ENCODE measurements at places on chromosomes 12 and 14.

GRCh38 chr12:42298887-42299286, 27.0 kb downstream of the ZCRB1 start:
- no peak for DNase-seq

GRCh38 chr14:74841230-74842207, 34.4 kb downstream of the PROX2 start:
- DNase-seq, result no peak

- DNase-seq, result no peak
These were observed 78.5 kb upstream of the FLRT2 start for GRCh38 chr14:85451421-85451820.

GRCh38 chr14:22070119-22070982, 396.7 kb upstream of the OR4E1 start:
- peak; percentile 61 for DNase-seq

DNA sequence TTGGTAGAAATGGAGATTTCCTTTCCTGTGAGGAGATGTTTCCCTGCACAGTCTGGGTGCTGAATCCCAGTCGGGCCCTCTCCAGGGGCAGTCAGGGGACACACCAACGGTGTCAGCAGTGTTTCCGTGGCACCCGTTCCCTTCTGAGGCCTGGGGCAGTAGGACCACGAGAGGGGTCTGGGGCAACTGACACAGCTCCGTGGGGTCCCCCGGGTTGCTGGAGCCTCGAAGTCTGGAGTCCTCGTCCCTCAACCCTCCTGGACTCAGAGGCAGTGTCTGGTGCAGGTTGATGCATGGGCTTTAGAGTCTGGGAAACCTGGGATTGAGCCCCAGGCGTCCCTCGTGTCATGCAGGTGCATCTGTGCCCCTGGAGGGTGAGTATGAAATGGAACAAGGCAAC, 327.3 kb downstream of the ADGRD1 start:
- DNase-seq, result no peak

GRCh38 chr12:3035815-3036702, 41.1 kb upstream of the TSPAN9 start:
- no peak for DNase-seq

- no peak for DNase-seq
These were observed 56.6 kb upstream of the SCN8A start for GRCh38 chr12:51534216-51535074.

- no peak for DNase-seq
These were observed 816.8 kb downstream of the NRXN3 start for GRCh38 chr14:78986989-78987388.

DNA sequence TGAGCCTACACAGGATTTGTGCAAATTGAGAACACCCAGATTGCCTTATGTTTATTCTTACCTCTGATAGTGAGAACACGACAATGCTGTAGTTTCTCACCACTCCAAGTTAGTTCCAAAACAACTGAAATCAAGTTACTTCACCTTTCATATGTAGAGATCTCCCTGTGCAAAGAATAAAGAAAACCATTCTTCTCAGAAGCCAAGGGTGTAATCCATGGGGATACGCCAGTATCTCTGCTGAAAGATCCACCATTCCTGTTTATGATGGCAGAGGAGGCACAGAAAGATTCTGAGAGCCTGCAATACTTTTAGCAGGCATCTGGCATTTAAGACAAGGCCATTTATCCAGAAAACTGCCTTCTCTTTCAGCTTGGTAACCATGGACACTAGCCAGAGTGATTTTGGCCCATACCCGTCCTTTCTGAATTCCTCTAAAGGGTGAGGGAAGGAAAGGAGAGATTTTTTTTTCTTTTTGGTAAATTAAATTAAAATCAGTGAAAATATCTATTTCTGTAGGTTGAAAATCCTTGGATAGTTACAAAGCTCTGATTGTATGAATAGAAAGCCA, 355.4 kb upstream of the FAR2 start:
- no peak for DNase-seq

DNA sequence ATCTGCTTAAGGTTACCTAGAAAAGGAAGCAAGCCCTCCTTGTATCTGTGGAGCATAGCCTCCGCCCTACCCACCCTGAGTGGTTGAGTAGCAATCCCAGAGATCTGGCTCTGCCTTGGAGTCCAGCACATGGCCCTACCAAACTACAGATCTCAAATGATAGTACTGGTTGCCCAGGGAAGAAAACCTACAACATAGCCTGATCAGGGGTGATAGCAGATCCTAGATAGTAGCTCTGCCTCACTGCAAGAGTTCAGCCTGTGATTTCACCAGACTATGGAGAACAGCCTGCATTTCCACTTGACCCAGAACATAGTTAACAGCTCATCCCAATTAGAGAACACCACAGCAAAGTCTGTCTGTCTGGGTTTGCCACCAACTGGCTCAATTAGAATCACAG, 279.5 kb downstream of the ETNK1 start:
- no peak for DNase-seq

DNA sequence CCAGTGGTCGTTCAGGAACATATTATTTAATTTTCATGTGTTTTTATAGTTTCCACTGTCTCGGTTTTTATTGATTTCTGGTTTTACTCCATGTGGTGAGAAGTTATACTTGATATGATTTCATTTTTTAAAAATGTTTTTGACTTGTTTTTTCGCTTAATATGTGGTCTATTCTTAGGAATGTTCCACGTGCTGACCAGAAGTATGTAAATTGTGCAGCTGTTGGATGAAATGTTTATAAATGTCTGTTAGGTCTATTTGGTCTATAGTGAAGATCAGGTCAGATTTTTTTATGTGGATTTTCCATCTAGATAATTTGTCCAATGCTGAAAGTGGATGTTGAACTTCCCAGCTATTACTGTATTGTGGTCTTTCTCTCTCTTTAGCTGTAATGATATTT, 433.8 kb upstream of the MIS18BP1 start:
- no peak for DNase-seq

Measured in activated CD8-positive, alpha-beta memory T cell treated with anti-CD3 and anti-CD28 coated beads for 24 hours (primary cell).